ENCODE measurements at places on chromosomes 2 and 18.

DNA sequence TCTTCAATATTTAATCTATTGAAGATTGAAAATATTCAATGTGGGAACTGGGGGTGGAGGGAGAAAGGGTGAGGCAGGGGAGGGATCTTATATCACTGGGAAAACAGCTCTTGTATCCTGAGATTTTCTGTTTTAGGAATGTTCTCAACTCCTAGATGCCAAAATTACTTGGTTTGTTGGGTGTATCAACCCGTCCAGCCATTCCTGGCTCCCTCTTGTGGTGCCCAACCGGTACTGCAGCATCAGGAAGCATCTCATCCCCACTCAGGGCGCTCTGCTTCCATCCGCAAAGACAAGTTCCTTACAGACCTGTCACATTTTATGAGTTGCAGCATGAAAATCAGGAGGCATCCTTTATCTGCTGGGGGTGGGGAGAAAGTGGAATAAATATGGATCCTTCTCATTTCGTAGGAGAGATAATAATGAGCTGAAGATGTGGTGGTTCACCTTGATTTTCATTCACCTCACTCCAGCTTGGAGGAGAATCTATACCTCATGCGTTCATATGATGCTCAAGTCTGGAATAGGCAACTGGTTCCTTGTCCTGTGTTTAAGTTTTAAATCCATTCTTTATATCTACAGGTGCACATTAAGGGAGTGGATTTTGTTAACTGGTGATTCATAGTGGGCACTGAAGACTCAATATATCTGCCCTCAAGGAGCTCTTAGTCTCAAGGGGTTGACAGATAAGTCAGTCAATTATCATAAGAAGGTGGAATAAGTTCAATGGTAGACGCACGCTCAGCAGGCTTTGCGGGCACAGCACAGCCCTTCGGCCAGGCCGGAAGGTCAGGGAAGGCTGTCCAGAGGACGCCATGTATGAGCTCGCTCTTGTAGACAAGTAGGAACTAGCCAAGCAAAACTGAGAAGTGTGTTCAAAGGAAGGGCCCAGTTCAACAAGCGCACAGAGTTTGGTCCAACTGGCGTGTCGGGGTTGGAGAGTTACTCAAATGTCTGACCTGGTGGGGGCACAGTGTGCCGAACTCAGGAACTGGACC lies 127.3 kb downstream of the RNF144A start:
- DNase-seq = no peak

DNA sequence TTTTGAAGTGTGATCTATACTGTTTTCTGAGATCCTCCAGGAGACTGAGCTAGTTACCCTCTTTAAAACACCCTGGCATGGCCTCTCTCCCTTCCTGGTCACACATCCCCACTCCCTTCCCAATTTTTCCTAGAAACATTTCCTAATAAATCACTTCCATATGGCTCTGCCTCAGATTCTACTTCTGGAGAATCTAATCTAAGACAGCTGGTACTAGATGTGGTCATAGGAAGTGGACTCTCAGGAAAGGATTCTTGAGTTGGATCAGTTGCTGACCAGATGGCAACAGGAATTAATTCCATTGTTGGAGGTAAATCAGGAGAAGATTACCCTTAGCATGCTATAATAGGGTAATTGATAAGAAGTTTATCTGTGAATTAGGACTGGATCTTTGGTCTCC lies 310.5 kb downstream of the SATB2 start:
- no peak for DNase-seq

- no peak for DNase-seq
These were observed 7.5 kb downstream of the TTC32 start for GRCh38 chr2:19894134-19894792.

DNA sequence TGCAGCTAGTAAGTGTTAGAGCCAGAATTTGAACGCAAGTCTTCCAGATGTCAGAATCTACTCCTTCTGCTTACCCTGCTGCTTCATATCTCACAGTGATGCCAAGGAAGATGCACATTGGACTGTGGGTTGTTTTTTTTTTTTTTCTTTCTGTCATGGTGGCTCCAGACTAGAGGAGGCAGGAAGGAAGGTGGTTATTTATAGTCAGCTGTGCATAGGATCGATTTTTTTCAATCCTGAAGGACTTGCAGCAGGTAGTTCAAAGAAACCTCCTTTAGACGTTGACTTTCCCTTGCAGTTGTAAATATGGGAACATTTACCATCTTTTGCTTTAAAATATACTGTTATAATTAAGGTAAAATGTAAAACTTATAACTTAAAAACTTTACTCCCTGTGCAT lies 17.3 kb downstream of the NEDD4L start:
- DNase-seq = no peak

DNA sequence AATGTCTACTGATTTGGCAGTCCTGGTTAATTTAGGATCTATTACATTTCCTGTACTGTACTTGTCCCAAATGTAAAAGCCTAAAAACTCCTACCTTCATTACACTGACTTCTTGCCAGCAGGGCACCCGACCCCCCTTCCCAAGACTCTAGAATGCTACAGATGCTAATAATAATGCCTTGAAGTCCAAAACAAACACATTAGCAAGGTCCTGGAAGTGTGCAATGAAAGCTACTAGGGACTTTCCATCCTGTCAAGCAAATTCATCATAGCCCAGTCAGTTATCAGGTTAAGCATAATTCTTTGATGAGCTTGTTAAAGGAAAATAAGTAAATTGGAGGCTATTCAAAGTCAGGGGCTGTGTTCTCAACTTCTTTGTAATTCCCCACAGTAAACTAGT lies 115.3 kb upstream of the RBBP8 start:
- no peak for DNase-seq

DNA sequence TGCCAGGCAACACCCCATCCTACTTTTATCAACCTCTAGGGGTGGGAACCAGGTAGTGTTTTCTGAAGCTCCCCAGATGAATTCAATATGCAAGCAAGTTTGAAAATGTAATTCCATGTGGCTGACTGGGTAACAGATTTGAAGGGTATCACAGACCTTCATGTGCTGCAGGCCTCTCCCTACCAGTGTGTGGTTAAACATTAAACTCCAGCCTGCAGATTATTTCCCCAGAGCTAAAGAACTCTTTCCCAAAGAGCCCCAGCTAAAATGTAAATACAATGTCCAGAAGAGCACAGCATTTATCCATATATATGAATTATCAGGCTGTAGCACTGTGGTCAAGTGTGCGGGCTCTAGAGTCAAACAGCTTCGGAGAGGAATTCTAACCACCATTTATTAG lies 134.1 kb downstream of the MYO5B start:
- no peak for DNase-seq

DNA sequence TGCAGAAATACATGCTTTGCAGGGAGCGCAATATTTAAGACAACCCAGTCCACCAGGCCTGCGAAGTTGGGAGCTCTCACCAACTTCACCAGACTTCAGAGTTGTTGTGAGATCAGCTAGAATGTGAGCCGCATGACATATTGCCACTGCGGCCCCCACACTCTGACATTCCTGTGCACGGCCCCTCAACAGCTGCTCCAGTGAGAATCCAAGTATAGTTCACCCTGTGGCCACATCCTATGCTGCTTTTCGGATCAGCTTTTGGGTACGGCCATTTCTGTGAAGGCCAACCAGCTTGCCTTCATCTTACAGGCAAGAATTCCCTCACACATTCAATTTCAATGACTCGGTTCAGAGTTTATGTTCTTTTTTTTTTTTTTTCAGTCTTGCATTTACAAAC lies 177.8 kb downstream of the SOX11 start:
- DNase-seq = no peak

- no peak for DNase-seq
These were observed 419.3 kb upstream of the VWC2L start for GRCh38 chr2:213991453-213992108.

Measured in COR-L47 (cell line).